ENCODE measurements at places on chromosomes 11 and 22.
A peak's percentile ranks its signal among the peaks of the same experiment; 100 is the strongest.

DNA sequence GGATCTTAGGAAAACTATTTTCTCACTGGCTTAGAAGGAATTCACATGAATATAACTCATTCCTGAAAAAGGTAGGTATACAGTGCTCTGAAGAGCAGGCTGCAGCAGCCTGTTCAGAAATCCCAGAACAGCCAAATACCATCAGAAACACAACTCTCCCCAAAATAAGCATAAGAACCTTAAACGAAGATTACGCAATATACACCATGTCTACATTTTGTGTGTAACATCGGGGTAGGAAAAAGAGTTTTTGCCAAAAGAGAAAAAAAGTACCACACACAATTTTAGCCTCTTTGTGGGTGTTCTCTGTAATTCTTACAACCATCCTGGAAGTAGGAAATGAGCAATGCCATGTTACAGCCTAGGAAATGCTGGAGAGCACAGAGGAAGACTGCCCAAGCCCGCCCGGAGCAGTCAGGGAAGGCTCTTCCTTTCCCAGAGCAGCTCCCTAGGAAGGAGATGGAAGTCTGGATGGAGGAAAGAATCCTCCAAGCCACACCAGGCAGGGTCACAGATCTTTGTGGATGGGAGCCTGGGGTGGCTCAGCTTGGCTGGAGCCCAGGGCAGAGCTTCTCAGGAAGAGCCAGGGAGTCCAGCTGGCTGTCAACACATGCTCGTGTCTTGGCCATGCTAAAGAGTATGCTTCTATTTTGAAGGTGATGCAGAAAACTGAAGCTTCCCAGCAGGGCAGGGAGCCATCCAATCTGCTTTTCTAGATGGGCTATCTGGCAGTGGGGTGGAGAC, 49.7 kb upstream of the ARFGAP3 start:
- DNase-seq = no peak

DNA sequence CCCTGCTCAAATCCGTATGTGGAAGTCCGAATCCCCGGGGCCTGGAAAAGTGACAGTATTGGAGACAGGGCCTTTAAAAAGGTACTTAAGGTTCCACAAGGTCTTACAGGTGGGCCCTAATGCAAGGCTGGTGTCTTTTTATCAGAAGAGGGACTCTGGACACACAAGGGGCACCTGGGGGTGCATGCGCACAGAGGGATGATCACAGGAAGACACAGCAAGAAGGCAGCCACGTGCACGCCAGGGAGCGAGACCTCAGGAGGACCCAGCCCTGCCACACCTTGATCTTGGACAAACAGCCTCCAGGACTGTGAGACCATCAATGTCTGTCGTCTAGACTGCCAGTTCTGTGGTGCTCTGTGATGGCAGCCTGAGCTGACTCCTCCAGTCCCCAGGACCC, 96.5 kb downstream of the SHANK2 start:
- DNase-seq = no peak

DNA sequence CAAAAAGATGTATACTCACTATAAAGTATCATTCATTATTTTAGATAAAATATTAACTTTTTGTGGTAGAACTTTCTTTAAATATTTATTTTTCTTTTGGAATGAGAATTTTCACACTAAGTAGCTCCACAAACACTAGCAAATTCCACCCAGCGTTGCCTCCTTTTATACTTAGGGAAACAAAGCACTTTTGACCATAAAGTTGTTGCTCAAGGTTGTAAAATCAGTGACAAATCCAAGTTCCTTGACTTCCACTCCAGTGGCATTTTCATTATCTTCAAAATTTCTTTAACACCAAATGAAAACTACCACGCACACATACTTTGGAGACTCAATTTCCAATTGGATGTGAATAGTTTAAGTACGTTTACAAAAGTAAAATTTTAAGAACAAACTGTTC, 431.2 kb downstream of the DLG2 start:
- DNase-seq = no peak

DNA sequence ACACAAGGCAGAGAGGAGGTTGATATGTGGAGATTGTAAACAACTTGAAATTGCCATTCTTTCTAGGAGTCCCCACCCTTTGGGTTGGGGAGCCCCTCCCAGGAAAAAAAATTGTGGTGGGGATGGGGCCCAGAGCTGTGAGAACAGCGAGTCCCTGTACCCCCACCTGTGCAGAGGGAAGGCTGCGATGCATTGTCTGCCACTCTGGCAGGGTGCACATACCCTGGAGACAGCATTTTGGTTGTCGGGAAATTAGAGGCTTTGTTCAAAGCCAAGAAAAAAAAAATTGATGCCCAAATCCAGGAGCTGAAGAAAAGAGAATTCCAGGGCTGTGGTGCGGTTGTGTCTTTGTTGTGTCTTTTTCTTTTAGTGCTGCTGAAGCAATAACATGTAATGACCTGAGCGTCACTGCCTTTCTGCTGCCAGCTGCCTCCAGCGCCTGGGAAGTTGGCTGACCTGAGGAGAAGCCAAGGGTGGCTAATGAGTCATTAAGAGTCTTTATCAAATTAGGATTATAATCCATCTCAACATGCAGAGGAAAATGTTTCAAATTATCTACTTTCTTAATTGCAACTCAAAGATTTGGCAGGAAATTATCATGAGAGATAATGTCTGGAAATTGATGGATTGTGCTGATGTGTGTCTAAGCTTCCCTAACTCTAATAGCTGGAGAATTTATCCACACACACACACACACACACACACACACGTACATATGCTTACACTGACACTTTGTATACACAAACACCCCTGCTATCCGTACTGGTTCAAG, 8.0 kb upstream of the PKNOX2 start:
- no peak for DNase-seq

DNA sequence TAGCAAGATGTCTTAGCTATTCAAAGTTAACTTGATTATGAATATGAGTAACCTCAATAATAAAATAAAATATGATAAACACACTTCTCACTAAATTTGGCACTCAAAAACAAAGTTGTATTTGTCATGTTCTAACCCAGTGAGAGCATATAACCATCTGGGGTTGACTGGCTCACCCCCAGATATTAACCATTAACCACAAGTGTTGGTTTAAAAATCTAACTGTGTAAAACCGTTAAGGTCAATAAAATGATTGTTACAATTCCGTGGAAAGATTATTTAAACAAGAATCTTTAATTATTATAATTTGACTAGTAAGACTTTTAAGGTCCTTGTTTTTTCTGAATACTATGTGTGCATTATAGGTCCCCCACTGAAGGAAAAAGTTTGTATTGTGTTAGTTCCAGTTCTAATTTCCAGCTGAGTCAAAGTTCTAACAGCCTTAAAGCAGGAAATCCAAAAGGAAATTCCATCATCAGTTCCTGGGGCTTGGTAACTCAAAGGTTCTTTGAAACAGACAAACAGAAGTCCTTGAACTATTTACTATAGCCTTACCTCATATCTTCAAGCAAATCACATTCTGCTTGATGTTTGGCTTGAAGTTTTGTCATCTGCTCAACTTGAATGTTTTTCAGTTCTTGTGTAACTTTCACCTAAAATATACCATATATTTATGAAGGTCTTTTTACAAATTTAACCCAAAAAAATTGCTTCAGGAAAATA, 2.5 kb downstream of the FCHSD2 start:
- DNase-seq = no peak

- DNase-seq = no peak
Observed at GRCh38 chr22:46931414-46931813, 169.0 kb downstream of the TBC1D22A start.

GRCh38 chr22:39994566-39995392, at the start of gene FAM83F:
Gene FAM83F (plus strand): TSS chr22:39994954. CDS start chr22:39995043, 89 bp downstream.
- peak; percentile 45 for DNase-seq

DNA sequence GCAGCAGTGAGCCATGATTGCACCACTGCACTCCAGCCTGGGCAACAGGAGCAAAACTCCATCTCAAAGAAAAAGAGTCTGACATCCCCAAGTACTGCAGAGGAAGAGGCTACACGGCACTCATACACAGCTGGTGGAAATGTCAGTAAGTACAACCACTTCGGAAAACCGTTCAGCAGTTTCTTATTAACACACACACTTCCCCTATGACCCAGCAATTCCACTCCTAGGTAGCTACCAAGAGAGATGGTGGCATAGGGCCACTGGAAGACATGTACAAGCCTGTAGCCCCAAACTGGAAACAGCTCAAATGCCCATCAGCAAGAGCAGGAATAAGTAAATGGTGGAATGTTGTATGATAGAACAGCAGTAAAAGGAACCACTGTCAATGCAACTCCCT, 3.3 kb downstream of the DRAP1 start:
- no peak for DNase-seq

- DNase-seq = peak; percentile 22
Observed at GRCh38 chr22:46171940-46172339, 21.6 kb downstream of the PPARA start.

DNA sequence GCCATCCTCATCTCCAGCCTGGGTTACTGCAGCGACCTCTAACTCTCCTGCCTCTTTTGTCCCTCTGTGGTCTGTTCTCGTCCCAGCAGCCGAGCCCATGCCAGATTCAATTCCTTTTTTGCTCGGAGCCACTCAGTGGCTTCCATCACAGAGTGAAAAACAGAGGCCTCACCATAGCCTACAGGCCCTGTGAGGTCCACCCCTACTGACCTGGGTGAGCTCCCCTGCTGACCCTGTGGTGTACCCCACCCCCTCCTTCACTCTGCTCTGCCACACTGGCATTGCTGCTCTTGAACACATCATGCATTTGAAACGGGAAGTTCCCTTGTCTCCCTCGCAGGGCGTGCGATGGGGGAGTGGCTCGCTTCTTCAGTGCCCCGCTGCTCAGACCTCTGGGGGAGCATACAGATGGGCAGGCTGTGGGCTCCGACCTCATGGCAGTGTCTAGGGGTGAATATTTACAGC, 2.1 kb downstream of the AIP start:
- no peak for DNase-seq

- no peak for DNase-seq
Observed at GRCh38 chr22:39300186-39300830, 19.1 kb downstream of the RPL3 start.

- peak; percentile 72 for DNase-seq
Observed at GRCh38 chr11:22920939-22921565, 60.8 kb upstream of the CCDC179 start.

GRCh38 chr22:19619144-19620009, 94.9 kb upstream of the SEPTIN5 start:
- peak; percentile 68 for DNase-seq

DNA sequence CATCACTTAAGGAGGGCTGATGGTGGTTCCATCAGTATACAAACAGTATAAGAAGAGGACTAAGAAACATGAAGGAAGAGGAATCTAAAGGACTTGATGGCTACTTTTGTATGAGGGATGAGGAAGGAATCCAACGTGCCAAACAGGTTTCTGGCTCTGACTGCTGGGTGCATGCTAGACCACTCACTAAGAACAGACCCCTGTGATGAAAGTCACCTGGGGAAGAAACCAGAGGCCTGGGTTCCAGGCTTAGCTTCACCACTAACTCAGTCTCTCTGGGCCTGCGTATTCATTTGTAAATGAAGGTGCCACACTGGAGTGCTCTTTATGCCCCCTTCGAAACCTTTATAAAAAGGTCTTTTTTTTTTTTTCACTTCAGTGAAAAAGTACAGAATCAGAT, 55.1 kb downstream of the AAMDC start:
- DNase-seq = no peak

- no peak for DNase-seq
Observed at GRCh38 chr11:67504005-67504949, 886 bp downstream of the PITPNM1 start.

GRCh38 chr11:17608821-17609220, 61.8 kb downstream of the OTOG start:
- DNase-seq = no peak

GRCh38 chr22:50002791-50003190, 9.8 kb downstream of the IL17REL start:
- no peak for DNase-seq

GRCh38 chr22:37410174-37411055, 16.9 kb downstream of the ELFN2 start:
- DNase-seq = no peak

- DNase-seq = peak; percentile 74
Observed at GRCh38 chr11:124882339-124883071, 15.2 kb downstream of the ROBO4 start.

DNA sequence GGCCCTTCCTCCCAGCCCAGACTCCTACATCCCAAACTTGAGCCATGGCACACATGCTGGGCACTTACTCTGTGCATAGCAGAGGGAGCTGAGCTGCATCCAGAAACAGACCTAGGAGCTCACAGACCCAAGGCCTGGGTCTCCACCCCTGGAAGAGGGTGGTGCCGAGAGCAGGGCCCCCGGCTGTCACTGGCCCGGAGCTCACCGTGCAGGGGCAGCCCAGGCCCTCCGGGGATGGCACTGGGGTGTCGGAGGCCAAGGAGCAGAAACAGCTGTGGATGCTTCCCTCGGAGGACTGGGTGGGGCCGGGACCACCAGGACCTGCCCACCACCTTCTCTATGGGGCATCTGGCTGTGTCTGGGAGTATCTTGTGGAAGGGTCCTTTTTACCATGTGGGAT, 4.3 kb upstream of the APOBEC3A start:
- DNase-seq = no peak

DNA sequence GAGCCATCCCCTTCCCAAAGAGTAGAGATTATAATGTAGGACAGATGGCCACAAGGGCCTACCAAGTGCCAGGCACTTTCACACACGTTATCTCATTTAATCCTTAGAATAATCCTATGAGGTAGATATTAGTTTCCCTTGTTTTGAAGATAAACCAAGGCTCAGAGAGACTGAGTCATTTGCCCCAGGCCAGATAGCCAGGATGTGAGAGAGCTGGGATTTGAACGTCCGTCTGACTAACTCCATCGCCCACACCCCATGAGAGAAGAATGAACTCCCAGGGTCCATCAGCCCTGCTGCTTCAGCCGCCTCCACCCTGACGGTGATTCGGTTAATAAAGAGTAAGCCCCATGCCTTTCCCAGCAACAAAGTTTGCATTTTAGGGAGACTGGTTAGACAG, 10.7 kb downstream of the PRG3 start:
- no peak for DNase-seq

GRCh38 chr22:19607192-19608002, 83.2 kb upstream of the CLDN5 start:
- DNase-seq = peak; percentile 63

- DNase-seq = no peak
Observed at GRCh38 chr11:93733474-93733873, 7.8 kb downstream of the TAF1D start.

- peak; percentile 14 for DNase-seq
Observed at GRCh38 chr11:17734986-17735817, 621 bp downstream of the KCNC1 start.

GRCh38 chr11:94417386-94417987, 16.3 kb upstream of the GPR83 start:
- peak; percentile 6 for DNase-seq

DNA sequence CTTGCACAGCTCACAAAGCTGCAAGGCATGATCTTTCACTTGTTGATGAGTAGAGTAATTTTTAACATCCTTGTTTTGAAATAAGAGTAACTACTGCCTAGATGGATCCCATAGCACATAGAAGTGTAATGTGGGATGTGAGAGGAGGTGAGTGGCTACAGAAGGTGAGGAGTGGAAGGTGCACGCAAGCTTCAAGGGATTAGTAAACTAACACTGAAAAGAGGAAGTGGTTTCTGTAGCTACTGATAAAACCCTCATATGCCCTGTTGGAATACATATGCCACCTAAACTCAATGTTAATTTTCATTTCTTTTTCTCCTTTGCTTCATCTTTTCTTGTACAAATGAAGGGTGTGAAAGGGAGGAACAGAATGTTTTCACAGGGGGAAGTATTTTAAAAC, 22.0 kb upstream of the CTSC start:
- DNase-seq = no peak

Measured in NCI-H2171 treated with DMSO at 0.1 percent for 48 hours (cell line).